HCT116 (cell line): ENCODE measurements at places on chromosomes 13 and 19. TPM values are rescaled to one million over a fixed set of nuclear protein-coding genes. Genes with fewer than 3 reads are reported as not detected.

GIPR gene
- 14.1 TPM for total RNA-seq

GRCh38 chr19:6041071-6041470 lies 63.1 kb upstream of the RANBP3 start:
- H3K27me3 ChIP-seq, result no peaks in the 10 kb centered on the region
- no peak for DNase-seq
- no peak overlapping the region for H3K4me3 ChIP-seq
- H3K36me3 ChIP-seq, result no peaks in the 10 kb centered on the region
- H3K27ac ChIP-seq, result no peak overlapping the region

DNA sequence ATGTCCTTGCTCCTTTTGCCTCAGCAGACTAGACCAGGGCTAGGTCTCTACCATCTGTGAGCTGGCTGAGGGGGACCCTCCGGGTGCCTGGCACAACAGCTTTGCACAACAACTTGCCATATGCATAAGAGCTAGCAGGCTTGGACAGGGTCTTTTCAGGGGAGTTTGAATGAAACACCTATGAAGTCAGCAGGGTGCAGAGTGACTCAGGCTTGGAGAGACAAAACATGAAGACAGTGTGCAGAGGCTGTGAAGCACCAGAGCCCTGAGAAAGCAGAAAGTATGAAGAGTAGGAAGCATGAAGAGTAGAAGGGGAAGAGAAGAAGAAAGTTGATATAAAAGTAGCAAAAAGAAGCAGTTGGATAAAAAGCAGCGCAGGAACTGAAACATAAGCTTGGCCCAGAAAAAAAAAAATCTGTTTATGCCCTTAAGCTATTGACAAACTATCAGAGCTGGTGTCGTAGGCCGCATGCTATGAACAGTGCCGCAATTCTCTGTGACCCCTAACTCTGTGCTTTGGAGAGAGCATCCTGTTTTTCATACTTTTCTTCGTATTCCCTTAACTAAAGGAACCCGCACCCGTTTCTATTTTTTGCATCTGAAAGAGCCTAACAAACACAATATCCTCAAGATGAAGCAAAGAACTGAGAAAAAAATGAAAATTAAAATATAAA lies 52.7 kb upstream of the FAM216B start:
- no peaks in the 10 kb centered on the region for H3K4me1 ChIP-seq
- no peak for DNase-seq
- no peaks in the 10 kb centered on the region for H3K36me3 ChIP-seq
- no peak overlapping the region for H3K27ac ChIP-seq
- H3K4me3 ChIP-seq, result no peak overlapping the region
- H3K27me3 ChIP-seq, result peaks cover 15% of the 10 kb centered on the region

DNA sequence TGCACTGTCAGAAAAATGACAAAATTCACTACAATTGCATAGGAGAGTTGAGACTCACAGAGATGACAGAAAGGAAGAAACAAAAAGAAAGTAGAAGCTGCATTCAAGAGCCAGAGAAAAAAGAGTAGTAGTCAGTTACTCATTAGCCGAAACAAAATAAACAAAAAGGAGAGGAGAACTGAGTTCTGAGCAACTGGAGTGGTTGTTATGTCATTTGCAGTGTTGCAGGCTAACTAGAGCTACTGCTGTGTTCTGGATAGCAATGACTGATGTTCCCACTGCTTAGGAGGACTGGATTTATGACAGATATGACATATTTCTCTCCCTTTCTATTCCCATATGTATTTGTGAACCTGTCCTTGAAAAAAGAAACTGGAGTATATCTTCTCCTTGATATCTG lies 482.6 kb downstream of the RFC3 start:
- H3K27ac ChIP-seq, result no peak overlapping the region
- H3K27me3 ChIP-seq, result no peaks in the 10 kb centered on the region
- no peaks in the 10 kb centered on the region for H3K4me1 ChIP-seq
- H3K4me3 ChIP-seq, result no peak overlapping the region

GRCh38 chr13:112140366-112140765 lies 73.4 kb downstream of the SOX1 start:
- H3K4me3 ChIP-seq, result no peak overlapping the region
- H3K4me1 ChIP-seq, result no peaks in the 10 kb centered on the region
- no peak overlapping the region for H3K27ac ChIP-seq
- no peak for DNase-seq

GRCh38 chr13:107563099-107563925 lies 652.0 kb downstream of the LIG4 start:
- no peaks in the 10 kb centered on the region for H3K4me1 ChIP-seq
- H3K27ac ChIP-seq, result no peak overlapping the region
- no peak overlapping the region for H3K4me3 ChIP-seq
- H3K36me3 ChIP-seq, result no peaks in the 10 kb centered on the region

DNA sequence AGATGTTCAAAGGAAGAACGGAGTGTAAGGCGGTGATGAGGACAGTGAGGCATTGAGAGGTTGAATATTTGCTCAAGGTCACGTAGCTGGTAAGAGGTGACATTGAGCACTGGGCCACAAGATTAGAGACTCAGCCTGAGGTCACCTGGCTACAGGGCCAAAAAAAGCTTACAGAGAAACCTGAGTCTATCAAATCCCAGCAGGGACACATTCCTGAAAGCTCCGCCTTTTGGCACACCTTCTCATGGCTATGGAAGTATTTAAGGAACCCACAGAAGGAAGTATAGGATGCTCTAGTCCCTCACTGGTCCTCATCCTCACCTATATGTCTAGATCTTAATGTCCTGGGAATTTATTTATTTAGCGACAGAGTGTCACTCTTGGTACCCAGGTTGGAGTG lies 17.4 kb downstream of the ZNF586 start:
- H3K4me1 ChIP-seq, result no peaks in the 10 kb centered on the region
- no peak overlapping the region for H3K27ac ChIP-seq

GRCh38 chr19:46693760-46694159 lies 23.2 kb downstream of the PRKD2 start:
- H3K4me1 ChIP-seq, result peaks cover 28% of the 10 kb centered on the region
- no peak overlapping the region for H3K4me3 ChIP-seq
- H3K27me3 ChIP-seq, result no peaks in the 10 kb centered on the region
- no peak overlapping the region for H3K27ac ChIP-seq
- peaks cover 47% of the 10 kb centered on the region for H3K36me3 ChIP-seq
- DNase-seq, result no peak

- no peak overlapping the region for H3K4me3 ChIP-seq
- no peaks in the 10 kb centered on the region for H3K27me3 ChIP-seq
- no peak overlapping the region for H3K27ac ChIP-seq
- no peak for DNase-seq
- H3K36me3 ChIP-seq, result no peaks in the 10 kb centered on the region
Measured at GRCh38 chr13:80884056-80884785, 543.3 kb upstream of the SPRY2 start.

DNA sequence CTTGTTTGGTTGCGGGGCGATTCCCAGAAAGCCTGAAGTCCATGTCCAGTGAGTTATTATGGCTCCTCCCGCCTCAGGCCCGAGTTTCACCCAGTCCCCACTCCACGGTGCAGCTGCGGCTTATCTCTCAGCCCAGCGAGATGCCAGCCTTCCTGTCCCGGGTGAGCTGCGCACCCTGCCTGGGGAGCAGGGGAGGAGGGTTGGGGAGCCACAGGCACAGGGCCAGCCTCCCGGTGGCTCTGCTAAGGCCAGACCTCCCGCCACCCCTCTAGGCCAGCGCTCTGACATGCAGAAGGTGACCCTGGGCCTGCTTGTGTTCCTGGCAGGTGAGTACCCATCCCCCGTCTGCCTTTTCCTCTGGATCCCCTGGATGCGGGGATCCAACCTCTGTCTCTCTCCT lies 3.5 kb downstream of the FXYD3 start:
- no peaks in the 10 kb centered on the region for H3K36me3 ChIP-seq
- H3K4me3 ChIP-seq, result no peak overlapping the region
- DNase-seq, result no peak
